ENCODE measurements at places on chromosomes 16 and 17.

DNA sequence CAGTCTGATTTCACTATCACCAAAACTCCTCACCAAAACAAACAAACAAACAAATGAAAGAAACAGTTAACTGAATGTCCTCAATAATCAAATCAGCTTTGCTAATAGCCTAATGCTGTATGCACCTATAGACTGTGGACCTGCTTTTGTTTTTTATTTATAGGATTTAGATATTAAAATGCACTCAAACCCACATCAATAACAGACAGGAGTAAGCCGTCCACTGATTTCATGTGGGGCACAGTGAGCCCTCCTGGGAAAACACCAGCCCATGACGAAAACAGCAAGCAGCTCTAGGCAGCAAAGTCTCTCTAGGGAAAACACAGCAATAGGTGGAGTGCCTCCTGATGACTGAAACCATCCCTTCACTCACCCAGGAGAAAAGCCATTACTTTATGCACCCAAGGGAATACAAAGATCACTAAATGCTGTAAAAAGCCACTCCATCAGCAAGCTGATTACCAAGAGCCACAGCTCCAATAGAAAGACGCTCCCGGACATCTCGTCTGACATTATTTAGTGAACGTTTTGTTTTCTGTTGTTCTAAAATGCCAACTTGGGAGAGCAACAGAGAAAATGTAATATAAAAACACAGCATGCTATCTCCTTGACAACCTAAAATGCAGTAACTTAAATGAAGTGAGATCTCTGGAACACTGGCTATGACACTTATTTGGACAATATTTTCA lies 47.8 kb downstream of the ANKFY1 start:
- peak; percentile 67 for DNase-seq

GRCh38 chr17:8628609-8629169 lies 1.8 kb downstream of the MYH10 start:
- no peak for DNase-seq

- no peak for DNase-seq
Measured at GRCh38 chr17:21345236-21345635, 30.9 kb upstream of the KCNJ12 start.

DNA sequence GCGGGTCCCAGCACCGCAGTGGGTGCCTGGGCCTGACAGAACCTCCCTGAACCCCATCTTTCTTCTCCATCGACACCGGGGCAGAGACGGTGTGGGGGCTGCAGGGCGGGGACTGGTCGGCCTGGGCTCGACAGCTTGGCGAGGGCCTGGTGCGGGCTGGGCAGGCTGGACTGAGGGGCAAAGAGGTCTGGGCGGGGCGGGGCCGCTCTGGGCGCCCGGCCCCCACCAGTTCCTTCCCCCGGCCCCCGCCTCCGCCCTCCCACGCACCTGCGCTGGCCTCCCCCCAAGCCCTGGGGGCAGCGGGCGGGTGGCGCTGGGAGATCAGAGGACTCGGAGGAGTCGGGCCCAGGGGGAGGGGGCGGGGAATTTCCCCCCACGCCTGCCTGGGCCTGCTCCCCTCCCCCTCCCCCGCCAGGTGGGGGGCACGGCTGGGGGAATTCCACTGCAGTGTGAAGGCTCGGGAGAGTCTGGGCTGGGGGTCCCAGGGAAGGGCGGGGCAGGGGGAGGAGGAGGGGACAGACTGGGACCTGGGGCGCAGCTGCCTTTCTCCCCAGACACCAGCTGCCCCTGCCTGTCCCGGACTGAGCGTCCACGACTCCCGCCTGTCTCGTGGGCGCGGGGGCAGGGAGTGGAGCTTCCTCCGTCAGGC lies 877 bp upstream of the KREMEN2 start:
- DNase-seq = no peak

DNA sequence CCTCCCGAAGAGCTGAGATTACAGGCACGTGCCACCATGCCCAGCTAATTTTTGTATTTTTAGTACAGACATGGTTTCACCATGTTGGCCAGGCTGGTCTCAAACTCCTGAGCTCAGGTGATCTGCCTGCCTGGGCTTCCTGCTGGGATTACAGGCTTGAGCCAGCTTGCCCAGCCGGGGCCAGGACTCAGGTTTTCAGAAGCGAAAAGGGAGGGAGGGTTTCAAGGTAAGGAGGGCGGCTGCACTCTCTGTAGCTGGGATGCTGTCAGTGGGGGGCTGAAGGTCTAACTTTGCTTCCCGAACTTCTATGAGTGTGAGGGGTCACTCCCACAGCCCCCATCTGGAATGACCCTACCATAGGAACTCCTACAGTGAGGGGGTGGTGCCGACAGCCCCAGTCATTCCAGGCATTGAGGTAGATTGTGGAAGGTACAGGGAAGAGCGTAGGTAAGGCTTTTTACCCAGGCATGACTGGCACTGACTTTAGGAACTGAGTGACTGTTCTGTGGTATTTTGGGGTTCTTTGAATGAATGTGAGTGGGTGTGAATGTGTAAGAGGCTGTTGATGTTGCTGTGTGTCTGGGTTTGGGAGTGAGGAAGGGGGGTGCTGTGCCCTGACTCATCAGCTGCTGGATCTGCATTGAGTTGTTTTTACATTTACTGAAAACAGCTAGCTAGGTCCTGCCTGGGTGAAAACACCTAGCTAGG lies 3.8 kb upstream of the C1QL1 start:
- DNase-seq = no peak

GRCh38 chr17:81733507-81734404 lies 21.7 kb downstream of the SLC25A10 start:
- peak; percentile 84 for DNase-seq

DNA sequence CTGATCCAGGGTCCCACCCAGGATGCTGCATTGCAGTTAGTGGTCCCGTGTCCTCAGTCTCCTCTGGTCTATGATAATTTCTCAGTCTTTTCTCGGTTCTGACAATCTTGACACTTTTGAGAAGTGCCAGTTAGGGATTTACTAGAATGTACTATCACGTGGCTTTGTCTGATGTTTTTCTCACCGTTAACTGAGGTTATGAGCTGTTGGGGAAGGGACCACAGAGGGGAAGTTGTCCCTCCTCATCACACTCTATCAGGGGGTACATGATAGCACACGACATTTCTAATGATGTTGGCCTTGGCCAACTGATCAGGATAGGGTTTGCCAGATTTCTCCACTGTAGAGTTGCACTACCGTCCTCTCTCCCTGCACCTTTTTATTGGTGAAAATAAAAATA lies 250.9 kb upstream of the SDK2 start:
- no peak for DNase-seq

DNA sequence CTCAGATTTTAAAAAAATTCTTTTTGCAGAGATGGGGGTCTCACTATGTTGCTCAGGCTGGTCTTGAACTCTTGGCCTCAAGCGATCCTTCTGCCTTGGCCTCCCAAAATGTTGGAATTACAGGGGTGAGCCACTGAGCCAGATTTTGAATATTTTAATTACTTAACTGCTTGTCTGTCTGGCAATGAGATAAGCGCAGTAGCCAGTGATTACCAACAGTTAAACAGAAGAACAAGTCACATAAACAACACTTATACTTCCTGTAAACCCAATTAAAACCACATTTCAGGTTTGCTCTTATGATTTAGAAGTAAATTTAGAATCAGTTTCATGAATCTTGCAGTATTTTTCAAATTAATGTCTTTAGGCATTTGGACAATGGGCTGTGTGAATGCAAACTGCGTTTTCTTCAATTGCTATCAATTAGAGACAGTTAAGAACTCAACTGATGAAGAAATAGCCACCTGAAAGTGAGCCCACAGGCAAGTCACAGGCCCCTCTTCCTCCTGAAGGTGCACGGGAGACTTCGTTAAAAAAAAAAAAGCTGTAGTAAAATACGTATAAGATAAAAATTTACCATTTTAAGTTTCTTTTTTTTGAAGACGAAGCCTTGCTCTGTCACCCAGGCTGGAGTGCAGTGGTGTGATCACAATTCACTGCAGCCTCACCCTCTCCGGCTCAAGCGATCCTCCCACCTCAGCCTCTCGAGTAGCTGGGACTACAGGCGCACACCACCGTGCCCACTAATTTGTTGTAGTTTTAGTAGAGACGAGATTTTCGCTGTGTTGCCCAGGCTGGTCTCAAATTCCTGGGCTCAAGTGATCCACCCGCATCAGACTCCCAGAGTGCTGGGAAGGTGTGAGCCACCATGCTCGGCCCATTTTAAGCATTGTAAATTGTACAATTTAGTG lies 73.0 kb downstream of the PITPNC1 start:
- DNase-seq = no peak

GRCh38 chr16:18941471-18941870 lies 15.3 kb upstream of the SMG1 start:
- no peak for DNase-seq

- peak; percentile 41 for DNase-seq
Measured at GRCh38 chr16:81261049-81261648, 22.7 kb downstream of the BCO1 start.

DNA sequence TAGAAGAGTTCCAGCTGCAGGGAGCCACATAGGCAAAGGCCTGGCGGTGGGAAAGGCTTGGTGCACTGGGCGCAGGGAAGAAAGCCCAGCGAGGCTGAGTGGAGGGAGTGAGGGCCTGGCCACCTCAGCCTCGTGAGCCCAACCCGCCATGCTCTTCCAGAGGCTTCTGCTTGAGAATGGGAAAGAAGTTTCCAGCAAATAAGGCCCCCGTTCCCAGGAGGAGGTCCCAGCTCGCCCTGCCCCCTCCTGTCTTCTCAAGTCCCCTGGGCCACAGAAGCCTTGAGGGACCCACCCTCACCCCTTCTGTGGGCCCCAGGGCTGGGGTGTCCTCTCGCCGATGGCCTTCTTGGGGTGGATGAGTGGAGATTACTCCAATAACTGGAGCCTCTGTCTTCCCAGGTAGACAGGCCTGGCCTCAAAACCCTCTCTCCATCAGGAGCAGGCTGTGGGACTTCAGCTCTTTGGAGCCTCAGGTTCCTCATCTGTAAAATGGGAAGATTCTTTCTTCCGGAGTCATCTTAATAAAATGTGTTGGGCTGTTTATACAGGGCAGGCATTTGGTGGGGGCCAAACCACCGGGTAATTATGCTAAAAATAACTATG lies 933 bp upstream of the SNN start:
- no peak for DNase-seq

DNA sequence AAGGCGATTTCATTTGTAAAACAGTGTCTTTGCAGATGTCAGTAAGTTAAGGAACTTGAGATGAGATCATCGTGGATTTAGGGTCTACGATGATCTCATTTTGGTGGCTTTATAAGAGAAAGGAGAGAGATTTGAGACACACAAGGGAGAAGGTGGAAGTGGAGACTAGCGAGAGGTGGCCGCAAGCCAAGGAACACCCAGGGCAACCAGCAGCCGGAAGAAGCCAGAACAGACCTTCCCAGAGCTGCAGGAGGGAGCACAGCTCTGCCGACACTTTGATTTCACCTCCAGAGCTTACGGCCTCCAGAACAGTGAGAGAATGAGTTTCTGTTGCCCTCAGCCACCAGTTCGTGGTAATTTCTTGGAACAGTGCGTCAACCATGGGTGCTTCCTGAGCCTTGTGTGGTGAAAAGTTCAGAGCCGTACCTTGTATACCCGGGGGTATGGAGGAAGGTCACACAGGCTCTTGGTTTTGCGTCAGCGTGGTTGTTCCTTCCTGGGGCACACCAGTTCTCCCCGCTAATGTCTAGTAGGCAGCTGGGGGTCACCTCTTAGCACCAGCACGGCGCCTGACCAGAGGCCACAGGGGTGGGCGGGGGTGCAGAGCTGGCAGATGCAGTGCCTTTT lies 12.9 kb upstream of the SEC14L1 start:
- no peak for DNase-seq

DNA sequence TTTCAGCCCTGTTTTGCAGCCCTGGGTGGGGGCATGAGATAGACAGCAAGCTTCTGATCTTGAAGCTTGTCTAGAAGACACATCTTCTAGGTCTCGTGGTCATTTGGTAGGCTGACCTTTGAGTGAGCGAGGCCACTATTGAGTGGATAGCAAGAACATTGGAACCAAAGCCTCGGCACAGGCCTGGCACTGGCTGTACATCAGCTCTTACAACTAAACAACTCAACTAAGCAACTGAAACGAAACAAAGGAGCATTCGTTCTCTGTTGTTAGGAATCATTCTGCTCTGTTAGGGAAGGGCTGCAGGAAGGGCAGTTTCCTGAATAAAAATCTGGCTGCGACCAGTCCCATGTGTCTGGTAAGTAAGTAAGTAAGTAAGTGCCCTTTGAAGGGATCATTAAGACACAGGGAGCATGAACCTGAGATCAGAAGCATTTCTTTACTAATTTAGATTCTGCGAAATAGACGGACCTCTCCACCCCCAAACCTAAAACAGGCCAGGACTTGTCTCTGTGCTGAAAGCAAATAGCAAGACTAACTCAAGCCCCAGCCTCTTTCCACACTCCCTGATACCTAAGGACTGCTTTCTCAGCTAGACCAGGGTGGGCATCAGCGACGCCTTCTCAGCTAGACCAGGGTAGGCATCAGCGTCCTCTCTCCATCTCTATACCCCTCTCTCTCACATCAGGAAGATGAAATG lies 22.7 kb downstream of the CYB561 start:
- no peak for DNase-seq

- DNase-seq = no peak
Measured at GRCh38 chr17:11935734-11936406, 61.4 kb downstream of the ZNF18 start.

GRCh38 chr17:4559966-4560365 lies 411 bp downstream of the GGT6 start:
- DNase-seq = no peak

DNA sequence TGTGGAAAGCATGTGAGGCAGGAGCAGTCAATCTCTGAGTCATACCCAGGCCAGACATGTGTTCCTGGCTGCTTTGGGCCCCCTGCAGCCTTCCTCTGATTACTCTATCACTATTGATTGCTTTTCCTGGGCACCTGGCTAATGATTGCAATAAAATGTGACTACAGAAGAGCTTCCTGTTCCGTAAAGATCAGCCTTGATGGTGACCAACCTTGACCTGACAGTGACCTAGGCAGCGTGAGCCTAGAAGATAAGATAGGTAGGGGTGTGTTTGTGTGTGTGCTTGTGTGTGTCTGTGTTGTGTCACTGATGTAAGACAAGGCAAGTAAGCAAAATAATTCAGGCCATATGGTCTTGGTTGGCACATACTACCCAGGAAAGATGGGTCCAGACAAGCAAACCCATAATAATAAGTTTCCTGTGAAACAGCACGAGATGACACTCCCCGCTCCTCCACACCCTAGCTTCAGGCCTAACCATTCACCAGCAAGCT lies 367.7 kb upstream of the CDH11 start:
- DNase-seq = no peak
